Kidney capillary endothelial cell (primary cell): ENCODE measurements at places on chromosomes 13 and 19.
A peak's percentile ranks its signal among the peaks of the same experiment; 100 is the strongest.

DNA sequence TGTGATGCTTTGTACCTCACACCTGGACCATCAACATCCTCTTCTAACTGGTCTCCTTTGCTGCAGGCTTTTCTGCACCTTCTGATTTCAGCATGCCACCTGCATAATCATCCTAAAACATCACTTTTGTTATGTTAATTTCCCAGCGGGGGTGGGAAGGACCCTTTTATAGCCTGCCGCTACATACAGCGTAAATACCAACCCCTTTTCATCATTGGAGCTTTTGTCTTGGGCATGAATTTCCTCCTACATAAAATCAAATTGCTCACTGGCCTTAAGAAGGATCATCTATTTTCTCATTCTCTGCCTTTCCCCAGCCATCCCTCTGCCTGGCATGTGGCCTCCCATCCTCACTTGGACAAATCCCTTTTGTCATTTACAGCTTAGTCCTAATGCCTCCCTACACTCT lies 124.7 kb downstream of the RBM26 start:
- no peak for DNase-seq

DNA sequence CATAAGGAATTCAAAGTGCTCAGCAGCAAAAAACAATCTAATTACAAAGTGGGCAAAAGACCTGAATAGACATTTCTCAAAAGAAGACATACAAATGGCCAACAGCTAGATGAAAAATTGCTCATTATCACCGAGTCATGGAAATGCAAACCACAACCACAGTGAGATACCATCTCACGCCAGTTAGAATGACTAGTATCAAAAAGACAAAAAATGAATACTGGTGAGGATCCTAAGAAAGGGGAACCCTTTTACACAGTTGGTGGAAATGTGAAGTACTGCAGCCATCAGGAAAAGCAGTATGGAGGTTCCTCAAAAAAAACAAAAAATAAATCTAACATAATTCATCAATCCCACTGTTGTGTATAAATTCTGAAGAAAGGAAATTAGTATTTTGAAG lies 1206.1 kb downstream of the EFNB2 start:
- DNase-seq = no peak

DNA sequence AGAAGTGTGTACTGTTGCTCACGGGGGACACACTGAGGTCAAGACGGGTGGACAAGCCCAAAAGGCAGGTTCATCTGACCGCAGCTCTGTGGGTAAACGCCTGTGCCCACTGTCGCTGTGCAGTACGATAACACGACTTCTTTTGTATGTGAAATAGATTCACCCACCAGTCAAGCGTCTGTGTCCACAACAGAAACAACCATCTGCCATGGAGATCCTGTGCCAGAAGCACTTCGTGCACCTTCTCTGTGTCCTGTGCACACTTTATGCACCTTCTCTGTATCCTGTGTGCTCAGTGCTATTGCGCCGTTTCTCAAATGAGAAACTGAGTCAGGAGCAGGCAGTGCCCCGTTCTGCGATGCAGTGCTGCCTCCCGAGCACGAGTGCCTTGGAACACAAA lies 138.9 kb downstream of the ATP11A start:
- DNase-seq = no peak

DNA sequence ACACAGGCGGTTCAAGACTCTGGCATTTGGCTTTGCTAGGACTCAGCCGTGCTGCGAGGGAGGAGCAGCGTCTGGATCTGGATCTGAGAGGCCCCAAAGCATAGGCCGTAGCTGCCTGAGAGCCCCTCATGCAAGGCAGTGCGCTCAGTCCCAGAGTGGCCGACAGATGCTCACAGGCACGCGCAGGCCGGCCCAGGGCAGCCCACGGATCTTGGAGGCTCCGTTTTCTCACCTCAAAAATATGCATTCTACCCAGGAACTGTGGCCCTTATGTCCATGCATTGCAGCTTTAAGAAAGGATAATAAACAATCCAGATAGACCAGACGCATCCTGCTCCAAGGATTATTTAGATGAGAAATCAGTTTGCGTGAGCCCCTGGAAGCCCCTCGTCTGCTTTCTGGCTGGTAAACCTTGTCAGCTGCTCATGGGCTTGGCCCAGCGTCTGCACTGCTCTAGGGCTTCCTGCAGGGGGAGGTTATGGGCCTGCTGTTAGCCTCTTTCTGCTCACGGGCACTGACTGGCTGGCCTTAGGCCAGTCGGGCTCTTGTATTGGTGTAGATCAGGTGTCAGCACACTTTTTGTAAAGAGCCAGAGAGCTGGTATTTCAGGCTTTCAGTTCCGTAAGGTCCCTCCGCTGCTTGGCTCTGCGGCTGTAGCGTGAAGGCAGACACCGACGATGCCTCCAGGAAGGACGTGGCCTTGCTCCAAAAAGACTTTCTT lies 24.2 kb downstream of the TEX29 start:
- no peak for DNase-seq

GRCh38 chr13:35953537-35954206 lies 177.5 kb downstream of the DCLK1 start:
- peak; percentile 91 for DNase-seq

- peak; percentile 53 for DNase-seq
Measured at GRCh38 chr19:14497228-14497921, 1.4 kb upstream of the GIPC1 start.

DNA sequence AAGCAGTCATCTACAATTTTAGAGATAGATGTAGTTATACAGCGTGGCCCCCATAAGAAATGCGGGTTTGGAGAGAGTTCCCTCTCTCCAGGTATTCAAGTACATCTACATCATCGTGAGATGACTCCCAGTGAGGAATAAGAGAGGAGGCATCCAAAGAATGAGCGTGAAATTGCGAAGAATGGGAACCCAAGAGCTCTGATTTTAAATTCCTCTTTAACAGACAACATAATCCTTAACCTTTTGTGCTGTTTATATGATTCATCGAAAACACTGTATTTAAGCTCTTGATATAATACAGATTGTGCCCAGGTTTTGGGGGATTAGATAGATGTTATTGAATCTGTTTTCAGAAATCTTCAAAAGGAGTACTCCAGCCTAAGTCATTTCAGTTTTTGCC lies 161.5 kb downstream of the COG6 start:
- no peak for DNase-seq

DNA sequence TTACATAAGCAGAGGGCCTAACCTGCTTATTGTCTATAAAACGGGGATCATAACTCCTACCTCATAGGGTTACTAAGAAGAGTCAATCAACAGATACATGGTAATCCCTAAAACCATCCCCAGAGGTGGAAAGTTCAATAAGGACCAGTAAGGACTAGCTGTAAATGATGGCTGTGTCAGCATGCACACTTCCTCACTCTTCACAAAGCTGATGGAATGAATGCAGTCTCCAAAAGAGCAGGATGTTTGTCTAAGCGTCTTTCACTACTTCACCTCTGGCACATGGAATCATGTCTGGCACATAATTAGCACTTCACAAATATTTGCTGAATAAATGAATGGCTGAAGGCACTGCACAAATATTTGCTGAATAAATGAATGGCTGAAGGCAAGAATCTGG lies 134.2 kb downstream of the MIPEP start:
- no peak for DNase-seq

DNA sequence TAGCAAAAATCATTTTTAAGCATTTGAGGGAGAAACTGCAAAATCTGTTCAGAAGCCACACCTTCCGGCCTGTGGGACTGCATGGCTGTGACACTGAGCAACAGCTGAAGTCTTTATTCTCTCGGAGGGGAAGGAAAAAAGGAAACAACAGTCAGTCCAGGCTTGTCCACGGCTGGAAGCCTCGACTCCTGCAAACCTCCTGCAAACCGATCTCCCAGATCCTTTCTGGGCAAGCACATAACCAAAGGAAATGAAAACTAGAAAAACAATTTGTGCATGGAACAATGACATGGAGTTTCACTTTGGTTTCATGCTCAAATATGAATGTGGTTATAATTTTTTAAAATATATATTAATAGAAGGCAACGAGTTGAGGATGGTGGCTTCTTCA lies 1.0 kb downstream of the COL4A1 start:
- no peak for DNase-seq

DNA sequence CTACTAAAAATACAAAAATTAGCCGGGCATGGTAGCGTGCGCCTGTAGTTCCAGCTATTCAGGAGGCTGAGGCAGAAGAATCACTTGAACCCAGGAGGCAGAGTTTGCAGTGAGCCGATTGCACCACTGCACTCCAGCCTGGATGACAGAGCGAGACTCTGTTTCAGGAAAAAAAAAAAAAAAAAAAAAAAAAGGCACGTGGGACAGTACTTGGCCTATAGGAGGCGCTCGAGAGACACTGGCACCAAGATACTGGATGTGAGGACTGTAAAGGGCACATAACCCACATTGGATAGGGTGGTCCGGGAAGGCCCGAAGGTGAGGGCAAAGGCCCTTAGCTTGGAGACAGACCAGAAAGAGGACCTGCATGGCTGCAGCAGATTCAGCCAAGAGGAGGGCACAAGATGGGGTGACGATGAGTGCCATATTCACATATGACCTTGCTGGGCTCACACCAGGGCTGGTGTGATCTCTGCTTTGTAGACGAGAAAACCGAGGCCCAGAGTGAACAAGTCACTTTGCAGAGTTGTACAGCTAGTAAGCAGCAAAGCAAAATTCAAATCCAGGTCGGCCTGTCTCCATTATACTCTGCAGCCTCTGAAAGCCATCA lies 89.4 kb downstream of the DPF1 start:
- no peak for DNase-seq

- DNase-seq = peak; percentile 29
Measured at GRCh38 chr19:11446652-11447301, 11.3 kb downstream of the PRKCSH start.

- peak; percentile 88 for DNase-seq
Measured at GRCh38 chr19:2167896-2168618, 4.3 kb downstream of the DOT1L start.

DNA sequence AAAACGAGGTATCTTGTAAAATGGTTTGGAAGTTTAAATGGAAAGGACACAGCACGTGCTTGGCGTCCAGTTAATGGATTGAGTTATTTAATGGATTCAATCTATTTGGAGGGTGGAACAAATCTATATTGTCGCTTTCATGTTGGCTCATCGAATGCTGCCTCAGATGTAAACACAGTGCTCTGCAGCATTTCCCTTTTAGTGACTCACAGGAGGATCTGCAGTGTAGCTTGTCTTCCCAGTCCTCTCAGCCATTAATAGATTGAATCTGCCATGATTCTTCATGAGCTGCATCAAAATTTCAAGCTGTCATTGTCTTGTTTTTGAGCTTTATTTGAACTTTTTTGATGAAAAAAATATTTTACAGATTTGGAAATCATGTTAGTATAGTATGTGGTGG lies 44.7 kb downstream of the DHRS12 start:
- DNase-seq = peak; percentile 20

DNA sequence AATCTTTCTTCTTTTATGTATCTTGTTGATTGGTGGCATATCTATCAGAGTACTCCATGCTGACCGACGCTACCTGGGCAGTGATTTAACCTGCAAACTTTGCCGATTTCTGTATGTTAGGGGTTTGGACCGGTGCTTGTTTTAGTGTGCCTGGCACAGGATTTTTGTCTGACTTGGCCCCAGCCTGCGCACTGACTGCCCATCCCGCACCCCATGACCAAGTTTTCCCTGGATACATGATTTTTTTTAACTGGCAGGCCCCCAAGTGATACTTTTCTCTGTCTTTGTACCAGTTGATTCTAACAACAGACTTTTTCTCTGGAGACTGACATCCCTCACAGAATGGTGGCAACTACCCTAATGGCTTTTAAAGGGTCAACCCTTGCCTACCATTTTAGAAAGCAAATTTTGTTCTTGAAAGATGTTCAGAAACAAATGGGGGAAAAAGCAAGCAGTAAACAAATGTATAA lies 69.0 kb upstream of the C1QTNF9B start:
- no peak for DNase-seq

GRCh38 chr19:20453425-20453935 lies 112.1 kb downstream of the ZNF737 start:
- DNase-seq = no peak

DNA sequence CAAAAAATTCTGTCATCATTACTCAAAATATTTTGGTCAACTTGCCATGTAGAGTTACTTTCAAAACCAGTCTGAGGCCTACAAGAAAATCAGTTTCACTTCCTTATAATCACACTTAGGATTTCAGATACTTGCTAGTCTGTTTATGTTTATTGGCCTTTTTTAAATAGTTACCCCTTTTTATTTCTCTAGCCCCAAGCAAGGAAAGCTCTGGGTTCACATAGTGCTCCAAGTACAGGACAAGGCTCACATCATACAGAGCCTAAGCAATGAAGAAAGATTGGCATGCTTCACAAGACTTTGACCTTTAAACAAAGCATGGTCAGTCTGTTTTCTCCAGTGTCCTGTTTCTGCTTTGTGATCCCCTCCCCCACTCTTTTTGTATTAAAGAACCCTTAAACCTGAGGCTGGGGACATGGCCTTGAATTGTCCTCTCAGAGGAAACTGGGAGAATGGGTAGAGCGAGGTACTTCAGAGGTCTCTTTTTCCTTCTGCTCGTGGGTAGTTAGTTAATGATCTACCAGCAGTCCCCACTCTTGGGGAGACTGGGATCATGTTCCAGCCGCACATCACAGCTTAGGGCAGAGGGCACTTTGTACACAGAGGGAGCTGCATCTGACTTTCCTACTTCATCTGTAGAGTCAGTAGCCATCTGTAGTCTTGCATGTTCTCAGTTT lies 30.7 kb downstream of the CEACAM1 start:
- no peak for DNase-seq

DNA sequence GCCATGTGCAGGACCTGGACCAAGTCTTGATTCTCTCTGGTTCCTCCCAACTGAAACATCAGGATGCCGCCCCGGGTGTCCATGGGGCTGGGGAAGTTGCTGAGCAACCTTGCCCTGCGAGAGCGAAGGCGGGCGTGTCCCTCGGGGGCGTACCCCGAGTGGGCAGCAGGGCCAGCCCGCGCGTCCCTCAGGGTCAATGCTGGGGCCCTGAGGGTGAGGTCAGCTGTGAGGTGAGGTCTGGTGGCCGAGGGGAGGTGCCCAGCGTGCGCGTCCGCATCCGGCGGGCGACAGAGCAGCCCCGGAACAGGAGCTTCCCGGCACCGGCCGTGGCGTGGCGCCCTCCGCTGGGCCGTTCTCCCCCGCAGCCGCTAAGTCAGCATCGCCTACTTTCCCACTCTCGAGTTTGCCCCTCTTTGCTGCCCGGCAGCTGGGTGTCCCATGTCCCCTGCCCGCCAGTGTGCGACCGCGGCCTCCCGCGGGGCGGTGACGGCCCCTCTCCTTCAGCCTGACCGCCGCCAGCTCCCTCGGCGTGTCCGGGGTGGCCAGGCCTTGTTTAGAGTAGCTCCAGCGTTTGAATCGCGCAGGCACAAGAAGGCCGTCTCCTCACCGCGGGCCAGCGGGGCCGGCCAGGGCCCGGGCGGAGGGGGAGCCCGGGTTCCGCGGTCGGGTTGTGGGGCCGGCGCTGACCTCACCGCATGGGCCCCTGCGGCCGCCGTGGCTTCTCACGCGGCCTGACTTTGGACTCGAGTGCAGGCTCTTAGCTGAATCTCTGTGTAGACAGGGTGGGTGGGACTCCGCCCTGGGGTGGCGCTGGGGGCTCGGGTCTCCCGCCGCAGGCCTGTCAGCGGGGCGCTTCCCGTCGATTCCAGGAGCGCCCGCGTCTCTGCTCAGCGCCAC lies 33.0 kb downstream of the GJA3 start:
- peak; percentile 36 for DNase-seq

GRCh38 chr13:31614073-31614472 lies 125.3 kb upstream of the RXFP2 start:
- no peak for DNase-seq

- DNase-seq = peak; percentile 63
Measured at GRCh38 chr13:97568850-97569249, 134.9 kb downstream of the RAP2A start.
